SW 1271 (cell line): ENCODE measurements at places on chromosomes 2 and 18.

DNA sequence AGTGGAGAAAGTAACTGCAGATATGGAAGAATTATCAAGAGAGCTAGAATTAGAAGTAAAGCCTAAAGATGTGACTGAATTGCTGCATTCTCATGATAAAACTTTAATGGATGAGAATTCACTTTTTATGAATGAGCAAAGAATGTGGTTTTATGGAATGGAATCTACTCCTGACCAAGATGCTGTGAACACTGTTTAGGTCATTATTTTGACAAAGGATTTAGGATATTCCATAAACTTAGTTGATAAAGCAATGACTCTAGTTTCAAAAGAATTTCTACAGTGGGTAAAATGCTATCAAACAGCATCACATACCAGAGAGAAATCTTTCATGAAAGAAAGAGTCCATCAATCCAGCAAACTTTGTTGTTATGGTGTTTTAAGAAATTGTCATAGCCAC, 1317.7 kb upstream of the ACVR2A start:
- DNase-seq = no peak

- DNase-seq = no peak
Observed at GRCh38 chr18:3747176-3747973, 297.4 kb downstream of the TGIF1 start.

GRCh38 chr18:59021500-59021899, 118.2 kb upstream of the SEC11C start:
- no peak for DNase-seq

- DNase-seq = no peak
Observed at GRCh38 chr2:68637047-68637446, 6.3 kb upstream of the PROKR1 start.

GRCh38 chr2:10317646-10318045, 14.9 kb downstream of the HPCAL1 start:
- no peak for DNase-seq

DNA sequence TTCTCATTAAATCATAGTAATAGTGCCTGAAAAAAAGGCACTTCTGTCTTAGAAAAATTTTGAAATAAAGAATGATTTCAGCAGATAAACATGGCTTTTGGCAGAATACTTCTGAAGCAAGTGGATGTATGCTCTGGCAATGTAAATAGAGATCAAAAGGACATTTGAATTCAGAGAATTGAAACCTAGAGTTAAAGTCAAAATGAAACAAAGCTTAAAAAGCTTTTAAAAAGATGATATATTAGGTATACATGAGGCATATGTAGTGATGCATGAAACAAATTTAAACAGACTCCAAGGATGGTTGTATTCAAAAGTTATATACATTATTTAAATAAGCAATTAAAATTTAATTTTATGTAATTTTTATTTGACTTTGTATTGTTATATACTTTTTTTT, 1344.5 kb upstream of the TMEFF2 start:
- DNase-seq = no peak

DNA sequence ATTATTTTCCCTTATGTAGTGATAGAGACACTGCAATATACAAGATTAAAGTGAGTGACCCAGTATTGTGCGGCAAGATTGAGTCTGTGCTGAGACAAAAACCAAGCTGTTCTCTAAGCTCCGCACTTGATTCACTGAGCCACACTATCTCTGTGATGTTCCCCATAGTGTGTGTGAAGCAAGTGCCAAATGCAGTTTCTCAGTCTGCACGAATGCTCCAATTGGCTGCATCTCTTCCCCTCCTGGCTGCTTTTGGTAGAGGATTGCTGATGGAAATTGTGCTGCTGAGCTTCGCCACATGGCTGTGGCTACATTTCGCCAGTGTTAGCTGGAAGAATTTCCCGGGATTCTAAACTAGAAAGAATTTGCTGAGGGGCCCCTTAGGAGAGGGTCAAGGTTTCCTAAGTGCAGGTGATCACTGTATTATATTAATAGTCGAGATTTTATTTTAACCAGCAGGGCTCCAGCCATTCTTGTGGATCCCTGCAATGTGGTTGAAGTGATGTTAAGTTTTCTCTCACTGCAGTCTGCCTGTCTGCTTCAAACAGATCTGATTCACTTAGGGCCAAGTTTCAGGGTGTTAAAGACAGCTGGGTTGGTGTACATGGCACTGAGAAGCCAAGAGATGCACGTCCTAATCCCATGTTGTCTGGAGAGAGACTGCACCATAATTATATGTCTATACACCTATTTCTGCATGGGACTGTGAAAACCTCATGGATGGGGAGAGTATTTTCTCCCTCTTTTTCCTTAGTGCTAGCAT, 317.2 kb downstream of the DCC start:
- no peak for DNase-seq

GRCh38 chr2:127158614-127159290, 51.8 kb upstream of the BIN1 start:
- no peak for DNase-seq

DNA sequence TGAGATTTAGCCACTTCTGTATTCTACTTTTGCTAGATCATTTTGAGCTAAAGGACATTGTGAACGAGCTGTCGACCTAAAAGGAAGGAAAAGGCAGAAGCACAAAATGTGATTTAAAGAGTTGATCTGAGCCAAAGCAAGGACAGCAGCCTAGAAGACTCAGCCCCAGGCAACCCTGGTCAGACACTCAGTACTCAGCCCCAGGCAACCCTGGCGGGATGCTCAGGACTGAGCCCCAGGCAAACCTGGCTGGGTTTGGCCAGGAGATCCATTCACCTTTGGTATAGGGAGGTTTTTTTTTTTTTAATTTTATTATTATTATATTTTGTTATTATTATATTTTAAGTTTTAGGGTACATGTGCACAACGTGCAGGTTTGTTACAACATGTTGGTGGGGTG, 34.3 kb upstream of the PXDN start:
- no peak for DNase-seq

- no peak for DNase-seq
Observed at GRCh38 chr2:197740200-197740599, 35.0 kb downstream of the MARS2 start.

DNA sequence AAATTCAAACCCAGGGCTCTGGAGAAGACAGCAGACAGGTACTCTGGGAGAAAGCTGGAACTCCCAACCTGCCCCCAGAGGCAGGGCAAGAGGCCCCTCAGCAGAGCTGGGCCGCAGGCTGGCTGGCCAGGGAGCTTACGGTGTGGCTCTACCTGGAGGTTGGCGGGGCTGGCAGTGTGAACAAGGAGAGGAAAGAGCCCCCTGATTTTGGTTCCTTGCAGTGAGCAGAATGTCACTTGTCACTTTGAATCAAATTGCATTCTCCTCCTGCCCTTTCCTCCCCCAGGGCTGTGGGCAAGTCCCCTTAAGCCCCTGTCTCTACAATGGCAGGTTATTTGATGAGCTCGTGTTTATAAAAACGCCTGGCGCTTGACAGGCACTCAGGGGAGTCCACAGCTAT, 32.6 kb downstream of the MYO7B start:
- DNase-seq = no peak

GRCh38 chr2:238247841-238248453, 8.1 kb upstream of the HES6 start:
- DNase-seq = no peak

DNA sequence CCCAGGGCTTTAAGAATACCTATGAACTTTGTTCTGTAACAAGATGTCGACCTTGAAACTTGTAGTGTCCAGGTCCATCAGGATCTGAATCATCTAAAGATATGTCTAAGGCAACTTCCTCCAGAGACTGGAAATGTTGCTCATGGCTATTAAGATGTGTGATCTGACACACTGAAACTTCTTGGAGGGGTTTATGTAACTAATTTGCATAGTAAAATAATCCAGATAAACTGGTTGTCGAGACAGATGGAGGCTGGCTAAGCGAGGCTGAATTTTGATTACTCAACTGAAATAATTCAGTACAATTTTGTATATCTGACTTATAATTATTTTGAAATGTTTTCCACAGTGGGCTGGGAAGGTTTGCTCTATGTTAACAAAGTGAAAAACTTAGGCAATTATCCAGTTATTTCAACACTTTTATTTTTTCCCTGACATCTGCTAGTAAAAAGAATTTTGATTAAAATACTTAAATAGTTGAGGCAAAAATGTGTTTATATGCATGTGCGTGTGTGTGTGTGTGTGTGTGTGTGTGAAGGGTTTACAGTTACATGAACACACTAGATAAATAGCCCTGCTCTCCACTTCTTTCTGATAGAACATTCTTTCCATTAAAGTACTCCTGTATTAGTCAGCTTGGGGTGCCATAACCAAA, 11.4 kb upstream of the MAP3K20 start:
- no peak for DNase-seq

- no peak for DNase-seq
Observed at GRCh38 chr2:230919681-230920080, 5.4 kb downstream of the GPR55 start.

GRCh38 chr2:108182489-108182888, 57.3 kb upstream of the SULT1C3 start:
- DNase-seq = peak; percentile 26

GRCh38 chr18:45951016-45951714, 16.0 kb downstream of the EPG5 start:
- peak; percentile 79 for DNase-seq

DNA sequence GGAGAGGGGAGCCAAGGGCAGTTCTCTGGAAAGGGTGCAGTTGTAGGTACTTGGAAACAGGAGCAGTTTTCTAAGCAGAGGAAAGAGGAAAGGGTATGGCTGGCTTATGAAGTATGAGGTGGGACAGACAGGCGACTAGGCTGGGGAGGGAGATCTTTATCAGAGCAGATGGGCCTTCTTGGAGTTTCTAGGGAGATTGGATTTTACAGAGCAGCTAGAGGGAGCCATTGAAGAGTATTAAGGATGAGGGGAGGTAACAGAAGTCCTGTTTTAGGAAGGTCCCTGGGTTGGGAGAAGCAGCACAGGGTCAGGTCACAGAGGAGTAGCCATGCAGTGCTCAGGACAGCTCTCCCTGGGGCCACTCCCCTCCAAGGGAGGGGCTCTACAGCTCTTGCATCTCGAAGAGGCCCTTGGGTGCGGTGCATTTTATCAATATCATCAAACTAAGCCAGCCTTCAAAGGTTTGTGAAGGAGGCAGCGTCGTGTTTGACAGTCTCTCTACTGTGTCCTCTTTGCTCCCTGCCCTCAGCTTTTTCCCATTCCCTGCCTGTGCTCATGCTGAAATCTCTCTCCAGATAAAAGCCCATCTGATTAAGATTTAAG, 154.3 kb downstream of the SETBP1 start:
- no peak for DNase-seq

DNA sequence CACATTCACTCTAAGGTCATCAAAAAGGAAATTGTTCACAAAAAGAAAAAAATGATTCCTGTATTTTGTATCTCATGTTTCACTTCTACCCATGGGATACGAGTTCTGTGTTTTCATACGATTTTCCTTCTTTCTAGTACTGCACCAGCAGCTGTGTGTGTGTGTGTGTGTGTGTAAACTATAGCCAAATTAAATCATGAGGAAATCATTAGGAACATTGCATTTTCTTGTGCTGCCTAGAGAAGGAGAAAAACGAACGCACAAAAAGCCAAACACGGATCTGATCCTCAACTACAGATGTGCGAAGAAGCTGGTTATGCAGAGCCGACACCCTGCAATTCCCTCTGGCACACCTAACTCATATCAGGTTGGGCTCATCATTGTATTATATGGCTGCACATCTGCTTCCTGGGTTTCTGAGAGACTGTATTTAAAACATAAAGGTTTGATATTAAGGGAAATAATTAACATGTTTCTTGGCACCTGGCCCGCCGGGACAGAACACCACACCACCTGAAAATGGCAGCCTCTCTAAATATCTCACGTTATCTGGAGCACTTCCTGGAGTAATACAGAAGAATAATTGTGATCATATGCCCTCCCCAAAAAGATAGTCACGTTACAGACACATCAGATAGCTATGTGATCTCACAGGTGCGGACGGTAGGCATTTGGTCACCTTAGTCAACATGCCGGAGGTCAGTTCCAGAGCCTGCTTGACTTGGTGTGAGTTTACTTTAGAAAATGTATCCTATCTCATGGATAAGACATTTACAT, 586.3 kb upstream of the SALL3 start:
- no peak for DNase-seq

DNA sequence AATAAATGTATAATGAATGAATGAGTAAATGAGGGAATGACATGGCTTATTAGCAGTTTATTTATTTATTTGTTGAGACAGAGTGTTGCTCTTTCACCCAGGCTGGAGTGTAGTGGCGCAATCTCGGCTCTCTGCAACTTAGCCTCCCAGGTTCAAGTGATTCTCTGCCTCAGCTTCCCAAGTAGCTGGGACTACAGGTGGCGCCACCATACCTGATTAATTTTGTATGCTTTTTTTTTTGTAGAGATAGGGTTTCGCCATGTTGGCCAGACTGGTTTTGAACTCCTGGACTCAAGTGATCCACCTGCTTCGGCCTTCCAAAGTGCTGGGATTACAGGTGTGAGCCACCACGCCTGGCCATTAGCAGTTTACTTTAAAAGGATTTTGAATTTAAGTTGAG, 100.3 kb upstream of the CAVIN2 start:
- no peak for DNase-seq

DNA sequence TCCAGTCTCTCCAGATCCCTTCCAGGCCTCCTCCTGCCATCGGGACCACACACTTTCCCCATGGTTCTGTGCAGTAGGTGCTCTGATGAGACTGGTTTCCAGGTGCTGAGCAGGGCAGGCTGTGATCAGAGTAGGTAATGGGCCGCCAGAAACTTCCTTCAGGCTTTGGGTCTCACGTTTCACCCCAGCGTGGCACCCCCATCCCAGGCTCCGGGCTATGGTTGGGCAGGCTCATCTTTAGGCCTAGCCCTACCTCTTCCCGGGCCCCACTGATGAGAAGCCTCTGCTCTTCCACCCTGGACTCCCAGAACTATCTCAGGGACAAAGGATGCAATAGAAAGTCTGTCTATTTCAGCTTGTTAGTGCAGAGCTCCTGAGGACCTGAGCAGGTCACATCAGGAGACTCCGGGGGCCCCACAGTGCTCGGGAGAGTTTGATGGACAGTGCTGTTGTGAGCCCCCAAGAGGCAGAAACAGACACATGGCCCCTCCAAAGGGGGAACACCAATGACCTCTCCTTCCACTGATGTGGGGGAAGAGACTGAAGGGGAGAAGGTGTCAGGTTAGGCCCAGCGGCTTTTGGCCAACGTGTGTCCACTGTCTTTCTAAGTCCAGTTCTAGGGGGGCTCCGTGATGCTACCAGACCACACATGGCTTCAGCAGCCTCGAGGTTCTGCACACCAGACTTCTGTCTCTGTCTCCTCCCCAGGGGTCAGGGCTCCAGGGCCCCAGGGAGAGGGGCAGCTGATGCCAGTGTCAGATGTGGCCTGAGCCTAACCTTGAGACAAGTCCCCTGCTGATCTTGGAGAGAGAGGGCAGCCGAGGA, 5.8 kb upstream of the PROM2 start:
- DNase-seq = no peak

DNA sequence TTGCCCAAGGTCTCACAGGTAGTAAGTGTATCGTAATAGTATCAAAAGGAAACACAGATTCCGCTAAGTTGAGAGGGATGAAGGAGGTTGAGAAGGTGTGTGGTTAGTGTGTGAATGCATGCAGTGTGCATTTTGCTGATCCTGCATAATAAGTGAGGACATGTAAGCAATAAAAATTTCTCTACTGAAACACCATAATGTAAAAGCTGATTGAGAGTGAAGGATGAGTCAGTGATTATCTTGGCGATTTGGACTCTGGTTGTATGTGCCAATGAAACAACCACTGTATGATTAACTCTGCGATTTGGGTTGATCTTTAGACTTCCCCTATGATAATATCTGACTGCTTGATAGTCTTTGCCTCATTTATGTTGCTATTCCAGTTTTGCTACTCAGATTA, 16.7 kb upstream of the ADGRF3 start:
- no peak for DNase-seq
